T follicular helper cell (primary cell): ENCODE measurements at places on chromosomes 2 and 18.

- DNase-seq: no peak
Measured at GRCh38 chr2:197011801-197012641, 85.5 kb upstream of the PGAP1 start.

DNA sequence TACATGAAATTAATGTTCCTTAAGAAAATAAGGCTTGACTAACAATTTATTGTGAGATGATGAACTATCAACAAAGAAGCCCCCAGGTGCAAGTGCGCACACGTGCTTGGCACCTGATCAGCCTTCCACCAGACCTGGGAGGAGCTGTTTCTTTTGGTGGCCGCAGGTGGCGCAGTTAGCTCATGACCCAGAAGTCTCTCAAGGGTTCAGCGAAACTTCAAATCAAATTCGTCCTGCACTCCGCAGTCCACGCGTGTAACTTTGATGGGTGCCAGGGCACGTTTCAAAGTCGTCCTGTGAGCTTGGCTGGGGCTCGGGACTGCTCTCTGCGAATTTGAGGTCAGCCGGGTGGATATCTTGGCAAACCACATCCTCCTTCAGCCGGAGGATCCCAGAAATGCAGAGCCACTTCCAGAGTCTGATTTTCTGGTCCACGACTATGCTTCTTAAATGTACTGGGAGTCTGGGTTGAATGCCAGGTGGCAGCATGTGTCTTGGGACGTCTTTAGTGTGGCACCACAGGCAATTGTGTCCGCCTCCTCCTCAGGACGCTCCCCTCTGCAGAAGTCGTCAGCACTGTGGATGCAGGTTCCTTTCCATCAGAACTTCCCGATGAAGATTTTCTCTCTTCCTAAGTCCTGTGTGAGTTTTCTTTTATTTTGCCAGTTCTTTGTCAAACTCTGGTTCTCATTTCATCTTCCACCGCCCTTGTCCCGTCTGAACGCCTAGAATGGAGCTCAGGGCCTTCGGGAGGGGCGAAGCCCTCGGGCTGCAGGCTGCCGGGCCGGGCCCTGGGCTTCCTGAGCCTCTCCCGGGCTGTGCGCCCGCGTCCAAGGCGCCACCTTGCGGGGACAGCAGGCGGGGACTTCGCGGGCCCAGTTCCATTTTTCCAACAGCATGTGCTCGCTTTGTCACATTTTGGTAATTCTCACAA is 61.3 kb upstream of the RAPGEF4 start:
- DNase-seq: no peak

- DNase-seq: no peak
Measured at GRCh38 chr2:100178085-100178788, 35.8 kb upstream of the AFF3 start.

GRCh38 chr2:124258140-124258880 is 233.2 kb downstream of the CNTNAP5 start:
- no peak for DNase-seq

DNA sequence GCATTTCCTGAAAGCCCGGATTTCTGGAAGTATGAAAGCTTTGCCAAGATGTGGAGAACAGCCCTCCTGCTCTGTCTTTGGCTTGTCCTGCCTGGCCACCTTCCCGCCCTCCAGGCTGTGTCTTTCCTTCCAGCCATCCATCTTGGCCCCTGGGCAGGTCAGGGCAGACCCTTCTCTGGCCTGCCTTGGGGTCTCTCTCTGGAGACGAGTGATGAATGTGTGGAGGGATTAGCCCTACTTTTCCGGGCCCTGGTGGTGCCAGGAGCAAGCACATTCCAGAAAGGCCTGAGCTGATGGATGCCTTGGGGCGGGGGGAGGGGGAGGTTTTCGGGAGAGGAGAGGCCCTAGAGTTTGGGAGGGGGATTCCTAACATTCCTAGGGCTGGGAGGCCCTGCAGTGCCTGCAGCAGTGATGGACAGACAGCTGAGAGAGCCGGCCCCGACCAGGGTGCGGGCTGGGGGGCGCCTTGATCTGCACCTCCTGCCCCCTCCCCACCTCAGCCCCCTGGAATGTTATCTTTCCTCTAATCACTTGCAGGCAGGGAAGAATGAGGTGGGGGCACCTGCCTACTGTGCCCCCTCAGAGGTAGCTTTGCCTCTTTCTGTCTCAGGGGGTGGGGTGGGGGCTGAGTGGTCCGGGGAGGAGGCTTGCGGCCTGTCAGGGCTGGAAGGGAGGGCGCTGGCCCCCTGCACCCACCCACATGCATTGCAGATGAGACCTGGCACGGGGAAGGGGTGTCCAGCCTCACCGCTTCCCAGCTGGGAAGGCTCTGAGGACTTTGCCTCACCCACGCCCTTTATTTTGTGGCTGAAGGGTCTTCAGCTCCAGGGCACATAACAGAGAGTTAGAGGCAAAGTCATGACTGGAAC is 156.2 kb downstream of the DDX1 start:
- DNase-seq: no peak

DNA sequence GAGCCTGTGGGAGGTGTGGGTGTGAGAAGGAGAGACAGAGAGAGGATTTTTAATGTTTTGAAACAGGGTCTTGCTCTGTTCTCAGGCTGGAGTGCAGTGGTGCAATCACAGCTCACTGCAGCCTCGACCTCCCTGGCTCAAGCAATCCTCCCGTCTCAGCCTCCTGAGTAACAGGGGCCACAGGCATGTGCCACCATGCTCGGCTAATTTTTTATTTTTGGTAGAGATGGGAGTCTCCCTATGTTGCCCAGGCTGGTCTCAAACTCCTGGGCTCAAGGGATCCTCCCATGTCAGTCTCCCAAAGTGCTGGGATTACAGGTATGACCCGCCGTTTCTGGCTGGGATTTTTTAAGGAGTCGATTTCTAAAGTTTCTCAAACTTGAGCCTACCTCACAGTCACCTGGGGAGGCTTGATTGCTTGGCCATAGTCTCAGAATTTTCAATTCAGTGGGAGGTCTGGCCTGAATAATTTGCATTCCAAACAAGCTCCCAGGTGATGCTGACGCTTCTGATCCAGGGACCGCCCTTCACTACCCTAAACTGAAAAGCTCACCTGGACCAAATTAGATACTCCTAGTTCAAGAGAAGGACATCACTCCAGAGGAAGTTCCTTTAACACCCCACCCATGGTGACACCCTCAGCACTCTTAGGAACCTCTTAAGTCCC is 70.8 kb upstream of the SLC1A4 start:
- no peak for DNase-seq

- no peak for DNase-seq
Measured at GRCh38 chr2:157848213-157848612, 27.9 kb downstream of the ACVR1 start.

DNA sequence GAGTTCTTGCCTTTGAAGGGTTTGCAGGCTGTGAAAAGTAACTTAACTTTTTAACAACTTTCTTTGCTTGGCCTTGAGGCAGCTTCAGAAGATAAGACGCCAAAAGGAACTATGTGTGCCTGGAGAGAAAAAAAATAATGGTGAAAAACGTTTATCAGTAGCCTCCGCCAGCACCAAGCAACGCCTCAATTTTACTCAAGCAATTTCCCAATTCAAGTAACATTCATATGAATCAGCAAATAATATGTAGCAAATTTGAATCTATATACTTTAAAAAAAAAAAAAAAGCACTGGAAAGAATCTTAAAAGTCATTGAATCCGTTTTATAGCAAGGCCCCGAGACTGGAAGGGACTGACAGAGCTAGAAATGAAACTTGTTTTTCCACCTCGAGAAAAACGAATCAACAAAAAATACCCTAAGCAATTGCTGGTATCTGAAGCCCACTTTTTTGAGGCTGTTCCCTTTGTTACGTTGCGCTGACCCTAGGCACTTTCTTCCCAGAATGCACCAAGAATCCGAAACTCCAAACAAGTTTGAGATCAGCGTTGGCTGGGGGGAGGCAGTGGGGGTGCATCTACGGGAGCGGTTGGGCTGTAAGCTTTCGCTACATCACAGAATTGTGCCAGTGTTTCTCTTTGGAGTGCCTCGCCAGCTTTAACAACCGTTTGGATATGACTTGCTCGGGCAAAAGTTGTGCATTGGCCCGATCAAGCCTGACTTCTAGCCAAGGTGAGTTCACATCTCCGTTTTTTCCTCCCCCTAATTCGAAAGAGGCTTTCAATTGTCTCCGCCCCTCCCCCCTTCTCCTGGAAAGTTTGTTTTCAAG is 2.7 kb upstream of the TGIF1 start:
- no peak for DNase-seq

DNA sequence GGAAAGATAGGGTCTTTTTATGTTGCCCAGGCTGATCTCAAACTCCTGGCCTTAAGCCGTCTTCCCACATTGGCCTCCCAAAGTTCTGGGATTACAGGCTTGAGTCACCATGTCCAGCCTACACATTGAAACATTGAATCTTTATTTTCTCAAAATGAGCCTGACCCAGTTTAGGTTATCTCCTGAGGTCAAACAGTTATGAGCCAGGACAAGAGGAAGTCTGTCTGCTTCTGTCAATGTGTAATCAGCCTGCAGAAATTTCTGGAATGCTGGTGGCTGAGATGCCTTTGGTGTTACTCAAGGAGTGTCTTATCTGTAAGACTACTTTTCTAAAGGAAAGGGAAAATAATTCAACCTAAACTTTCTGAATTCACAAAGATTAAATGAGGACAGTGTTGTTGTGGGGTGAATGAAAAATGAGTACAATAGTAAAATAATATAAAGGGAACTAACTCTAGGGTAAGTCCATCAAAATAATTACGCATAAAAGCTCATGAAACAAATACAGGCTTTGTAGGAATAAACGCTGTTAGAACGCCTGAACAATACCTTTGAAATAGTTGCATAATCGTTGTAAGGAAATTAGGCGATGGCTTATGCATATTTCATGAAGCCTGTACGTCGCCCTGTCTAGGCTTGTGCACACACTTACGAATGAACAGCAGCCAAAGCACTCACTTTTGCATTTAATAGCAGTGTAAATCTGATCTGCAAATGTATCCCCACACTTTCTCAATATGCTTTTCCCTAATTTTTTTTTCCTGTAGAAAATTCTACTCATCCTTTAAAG is 260.8 kb downstream of the RDH14 start:
- DNase-seq: no peak

DNA sequence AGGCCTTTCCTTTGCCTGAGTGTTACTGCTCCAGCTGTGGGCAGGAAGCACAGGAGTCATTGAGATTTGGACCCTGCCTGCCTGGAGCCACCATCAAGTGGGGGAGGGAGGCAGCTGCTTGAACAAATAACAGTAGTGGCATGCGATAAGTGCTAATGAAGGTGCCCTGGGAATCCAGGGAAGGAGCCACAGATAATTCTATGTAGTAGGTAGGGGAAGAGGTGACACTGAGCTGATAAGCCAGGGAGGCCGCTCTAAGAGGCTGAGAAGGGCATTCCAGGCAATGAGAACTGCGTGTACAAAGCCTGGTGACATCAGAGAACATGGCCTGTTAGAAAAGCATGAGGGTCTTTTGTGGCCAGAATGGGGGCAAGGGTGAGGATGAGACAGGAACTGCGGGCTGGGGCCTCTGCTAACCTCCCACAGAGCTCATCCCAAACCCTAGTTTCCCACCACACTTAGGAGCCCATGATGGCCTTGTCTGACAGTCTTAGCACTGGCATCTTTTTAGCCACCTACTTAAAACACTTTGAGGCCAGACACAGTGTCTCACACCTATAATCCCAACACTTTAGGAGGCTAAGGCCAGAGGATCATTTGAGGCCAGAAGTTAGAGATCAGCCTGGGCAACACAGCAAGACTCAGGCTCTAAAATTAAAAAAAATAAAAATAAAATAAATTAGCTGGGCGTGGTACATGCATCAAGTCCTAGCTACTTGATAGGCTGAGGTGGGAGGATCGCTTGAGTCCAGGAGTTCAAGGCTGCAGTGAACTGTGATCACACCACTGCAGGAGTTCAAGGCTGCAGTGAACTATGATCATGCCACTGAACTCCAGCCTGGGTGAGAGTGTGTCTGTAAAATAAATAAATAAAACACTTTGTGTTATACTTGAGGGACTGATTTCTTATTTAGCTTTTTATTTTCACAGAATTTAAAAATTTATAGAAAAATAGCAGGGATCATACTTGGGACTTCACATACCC is 58.9 kb downstream of the TET3 start:
- no peak for DNase-seq

DNA sequence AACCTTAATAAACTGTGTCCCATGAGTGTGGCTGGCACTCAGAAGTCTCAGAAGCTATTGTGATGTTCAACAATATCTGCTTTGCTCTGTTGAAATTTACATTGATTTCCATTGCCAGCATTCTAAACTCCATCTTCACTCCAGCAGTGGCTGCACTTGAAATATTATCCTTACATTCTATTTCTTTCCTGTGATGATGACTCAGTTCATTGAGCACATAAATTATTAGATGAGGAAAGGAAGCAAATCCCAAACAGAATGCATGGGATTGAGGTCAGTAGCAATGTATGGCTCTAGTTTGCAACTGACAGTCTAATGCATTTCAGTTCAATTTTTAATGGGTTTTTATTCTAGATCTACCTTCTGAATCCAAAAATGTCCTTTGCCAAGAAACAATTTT is 92.4 kb upstream of the TTN start:
- DNase-seq: no peak

DNA sequence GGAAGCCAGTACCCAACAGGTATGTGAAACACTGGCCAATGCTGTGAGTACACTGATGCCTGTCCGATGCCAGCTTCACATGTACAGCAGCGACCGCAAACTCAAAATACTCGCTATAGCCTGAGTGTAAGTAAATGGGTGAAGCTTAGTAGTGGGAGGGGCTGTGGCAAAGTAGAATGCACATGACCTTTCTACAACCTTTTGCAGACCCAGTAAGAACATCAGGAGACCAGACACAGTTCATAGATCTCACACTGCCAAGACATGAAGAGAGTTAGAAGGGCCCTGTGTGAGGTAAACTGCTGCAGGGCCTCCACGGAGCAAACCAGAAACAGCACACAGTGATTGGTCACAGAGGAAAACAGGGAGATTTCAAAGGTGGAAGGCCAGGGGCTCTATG is 9.1 kb upstream of the UBXN4 start:
- no peak for DNase-seq

DNA sequence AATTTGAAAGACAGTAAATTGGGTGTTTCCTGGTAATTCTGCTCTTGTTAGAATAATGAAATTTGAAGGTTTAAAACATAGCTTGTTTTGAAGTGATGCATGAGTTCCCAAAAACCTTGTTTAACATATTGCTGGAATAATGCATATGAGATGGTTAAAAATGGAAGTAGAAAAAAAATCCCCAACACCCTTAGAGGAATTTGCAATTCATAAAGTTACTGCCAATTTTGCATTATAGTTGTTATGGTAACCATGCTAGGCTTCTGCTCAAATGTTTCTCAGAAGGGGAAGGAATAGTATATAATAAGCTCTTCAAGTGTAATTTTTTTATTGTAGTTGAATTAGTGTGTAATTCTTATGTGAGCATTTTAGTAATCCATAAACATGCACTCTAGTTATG is 49.1 kb downstream of the FASTKD2 start:
- no peak for DNase-seq

- no peak for DNase-seq
Measured at GRCh38 chr2:227824711-227825110, 11.1 kb downstream of the CCL20 start.

DNA sequence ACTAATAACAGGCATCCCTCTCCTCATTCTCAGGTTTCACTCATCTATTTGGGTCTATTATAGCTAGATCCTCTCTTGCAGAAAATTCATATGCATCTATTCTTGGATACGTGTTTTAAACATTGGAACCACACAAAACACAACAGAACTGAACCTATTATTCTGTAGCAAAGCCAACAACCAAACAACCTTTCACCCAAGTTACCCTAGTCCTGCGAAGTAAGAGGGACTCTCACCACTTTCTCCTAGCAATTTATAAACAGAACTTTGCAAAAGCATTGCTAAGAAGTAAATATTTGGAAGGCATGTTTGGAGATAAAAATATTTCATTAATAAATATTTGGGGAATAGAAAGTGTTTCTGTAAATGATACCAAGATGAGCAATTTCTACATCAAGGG is 20.4 kb upstream of the SH3BP4 start:
- DNase-seq: no peak
